ENCODE measurements at places on chromosomes 5 and 9.

GRCh38 chr9:22913026-22913425, 466.4 kb downstream of the DMRTA1 start:
- no peak for DNase-seq

- DNase-seq = no peak
These were observed 10.8 kb downstream of the SLC9A3 start for GRCh38 chr5:513216-514100.

DNA sequence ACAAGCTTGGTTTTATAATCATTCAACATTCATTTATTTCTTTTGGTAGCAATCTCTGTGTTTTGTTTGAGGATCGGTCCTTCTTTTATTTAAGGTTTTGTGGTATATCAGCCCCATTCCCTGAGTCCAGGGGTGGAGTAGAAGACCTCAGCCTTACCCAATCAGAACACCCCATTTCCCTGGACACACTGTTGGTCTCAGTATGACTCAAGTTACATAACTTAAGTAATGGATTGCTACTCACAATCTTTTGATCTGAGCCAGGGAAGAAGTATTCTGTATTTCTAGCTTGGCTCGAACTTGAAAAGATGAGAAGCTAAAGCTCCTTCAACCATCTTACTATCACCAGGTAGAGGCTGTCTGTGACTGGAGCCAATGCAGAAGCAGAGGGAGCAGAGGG, 175.2 kb upstream of the HAPLN1 start:
- no peak for DNase-seq

DNA sequence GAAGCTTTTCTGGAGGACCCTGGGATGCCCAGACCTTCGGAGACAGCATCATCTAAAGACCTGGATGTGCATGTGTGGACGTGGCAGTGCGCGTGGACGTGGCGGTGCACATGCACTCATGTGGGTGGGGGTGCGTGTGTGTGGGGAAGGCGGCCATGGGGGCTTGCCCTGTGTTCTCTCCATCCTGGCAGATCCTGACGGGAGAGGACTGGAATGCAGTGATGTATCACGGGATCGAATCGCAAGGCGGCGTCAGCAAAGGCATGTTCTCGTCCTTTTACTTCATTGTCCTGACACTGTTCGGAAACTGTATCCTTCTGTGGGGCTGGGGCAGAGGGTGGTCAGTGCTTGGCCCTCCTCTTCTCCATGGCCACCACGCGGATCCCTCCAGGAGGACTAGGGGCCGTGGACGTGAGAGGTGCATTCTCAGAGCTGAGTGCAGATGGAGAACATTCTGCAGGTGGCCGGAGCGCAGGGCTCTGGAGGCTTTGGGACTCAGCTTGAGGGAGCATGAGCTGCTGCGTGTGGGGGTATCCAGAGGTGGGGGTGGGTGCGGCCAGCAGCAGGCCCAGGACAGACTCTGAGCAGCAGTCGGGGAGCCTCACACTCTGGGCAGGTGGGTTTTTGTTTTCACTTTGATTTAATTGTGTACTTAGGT, 129.1 kb downstream of the CACNA1B start:
- DNase-seq = no peak

- DNase-seq = no peak
These were observed 65.4 kb downstream of the PRRC1 start for GRCh38 chr5:127582773-127583370.

GRCh38 chr5:178396796-178397720, 164.5 kb upstream of the PHYKPL start:
- no peak for DNase-seq

DNA sequence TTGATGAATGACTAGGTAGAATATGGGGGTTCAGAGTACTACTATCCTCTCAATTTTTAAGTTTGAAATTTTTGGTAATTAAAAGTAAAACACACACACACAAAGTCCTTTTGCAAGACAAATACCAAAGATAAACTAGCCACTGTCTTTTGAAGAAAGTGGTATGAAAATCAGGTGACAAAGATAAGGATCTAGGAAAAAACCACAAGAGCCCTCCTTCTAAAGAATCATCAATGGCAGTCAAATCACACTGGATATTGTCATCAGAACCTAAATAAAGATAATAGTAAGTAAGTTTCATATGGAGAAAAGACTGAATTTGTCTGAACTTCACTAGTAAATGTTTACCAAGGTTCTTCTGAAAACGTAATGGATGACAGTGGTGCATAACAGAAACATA, 30.5 kb upstream of the HK3 start:
- no peak for DNase-seq

DNA sequence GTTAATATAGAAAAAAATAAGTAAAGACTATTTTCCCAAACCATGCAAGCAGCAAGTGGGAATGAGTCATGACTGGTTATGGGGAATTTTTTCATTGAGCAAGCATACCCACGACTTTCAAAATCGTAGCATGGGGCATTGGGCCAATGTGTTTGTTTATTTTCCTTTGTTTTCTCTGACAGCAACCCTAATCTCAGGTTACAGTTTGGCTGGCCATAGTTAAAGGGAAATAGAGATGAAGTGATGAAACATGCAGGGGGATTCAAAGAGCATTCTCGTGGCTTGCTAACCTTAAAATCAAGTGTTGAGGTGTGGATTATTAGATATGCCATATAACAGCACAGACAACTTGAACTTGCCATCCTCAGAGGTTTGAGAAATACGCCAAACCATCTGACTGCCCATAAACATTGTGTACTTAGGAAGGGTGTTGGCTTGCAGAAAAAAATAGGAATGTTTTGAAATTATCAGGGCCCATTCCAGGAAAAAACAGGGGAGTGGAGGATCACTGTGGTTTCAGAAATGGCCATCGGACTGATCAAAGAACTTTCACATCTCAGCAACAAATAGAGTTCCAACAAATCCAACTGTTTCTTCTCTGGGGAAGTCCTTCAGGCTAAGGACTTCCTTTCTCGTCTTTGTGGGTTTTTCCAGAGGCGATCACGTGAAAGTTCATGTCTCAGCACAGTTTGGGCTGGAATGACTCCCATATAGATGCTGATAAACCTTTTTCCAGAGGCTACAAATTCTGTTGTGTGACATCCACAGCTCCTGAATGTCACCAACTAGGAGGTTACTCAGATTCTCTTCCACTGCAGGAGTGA, 259.1 kb downstream of the SYK start:
- DNase-seq = no peak

- peak; percentile 28 for DNase-seq
These were observed 9.4 kb upstream of the NDST1 start for GRCh38 chr5:150498501-150498900.

GRCh38 chr5:6365977-6366590, 12.3 kb downstream of the MED10 start:
- DNase-seq = no peak

DNA sequence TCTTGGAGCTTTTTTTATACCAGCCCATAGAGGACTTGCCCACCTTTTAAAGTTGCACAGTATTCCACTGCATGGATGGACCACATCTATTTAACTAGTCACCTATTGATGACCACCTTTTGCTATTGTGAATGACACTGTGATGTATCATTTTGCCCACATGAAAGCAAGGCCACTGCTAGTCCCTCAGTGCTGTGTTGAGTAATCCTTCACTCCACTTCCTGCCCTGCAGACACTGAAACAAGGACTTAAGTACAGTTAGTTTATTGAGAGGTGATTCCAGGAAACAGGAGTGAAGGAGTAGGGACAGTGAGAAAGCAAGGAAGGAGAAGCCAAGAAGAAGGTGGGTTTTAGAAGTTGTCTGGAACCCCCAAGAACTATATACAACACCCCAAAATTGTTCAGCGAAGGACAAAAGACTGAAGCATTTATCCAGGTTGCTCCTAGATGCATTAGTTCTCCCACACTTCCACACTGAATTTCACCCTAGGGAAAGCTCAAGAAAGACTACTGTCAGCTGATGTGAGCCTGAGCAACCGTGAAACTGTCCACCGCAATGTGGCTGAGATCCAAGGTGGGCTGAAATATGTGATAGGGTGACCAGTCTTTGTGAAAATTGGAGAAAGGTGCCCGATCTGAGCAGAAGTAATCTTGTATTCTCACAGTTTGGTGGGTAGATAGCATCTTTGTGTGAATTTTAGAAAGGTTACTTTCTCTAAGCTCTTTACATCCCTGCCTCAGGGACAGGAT, 45.2 kb upstream of the ANKRD31 start:
- no peak for DNase-seq

GRCh38 chr5:171966270-171966669, 40.2 kb downstream of the FBXW11 start:
- DNase-seq = no peak

GRCh38 chr5:133358271-133358670, 254.1 kb downstream of the FSTL4 start:
- no peak for DNase-seq

DNA sequence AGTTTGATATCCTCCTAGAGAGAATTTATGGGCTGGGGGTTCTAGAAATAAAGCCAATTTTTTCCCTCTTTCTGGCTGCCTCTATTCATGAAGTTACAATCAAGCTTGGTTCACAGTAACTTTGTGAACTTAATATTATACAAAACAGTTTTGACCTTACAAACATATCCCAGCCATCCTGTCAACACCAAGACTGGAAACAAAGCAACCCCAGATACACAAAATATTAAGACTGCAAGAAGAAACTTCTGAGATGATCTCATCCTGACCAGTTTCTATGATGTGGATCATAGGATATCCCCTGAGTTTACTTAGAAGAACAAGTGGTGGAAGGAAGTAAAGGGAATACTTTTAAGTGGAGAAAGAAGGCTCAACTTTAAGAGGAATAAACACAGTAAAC, 28.3 kb upstream of the CER1 start:
- DNase-seq = no peak

- no peak for DNase-seq
These were observed 589.2 kb upstream of the KLF4 start for GRCh38 chr9:108078811-108079210.

GRCh38 chr5:137236252-137236651, 262.9 kb downstream of the SPOCK1 start:
- no peak for DNase-seq

- no peak for DNase-seq
These were observed 28.8 kb upstream of the PLIN2 start for GRCh38 chr9:19156026-19156474.

- DNase-seq = no peak
These were observed 407.2 kb upstream of the SGCD start for GRCh38 chr5:155919725-155920124.

DNA sequence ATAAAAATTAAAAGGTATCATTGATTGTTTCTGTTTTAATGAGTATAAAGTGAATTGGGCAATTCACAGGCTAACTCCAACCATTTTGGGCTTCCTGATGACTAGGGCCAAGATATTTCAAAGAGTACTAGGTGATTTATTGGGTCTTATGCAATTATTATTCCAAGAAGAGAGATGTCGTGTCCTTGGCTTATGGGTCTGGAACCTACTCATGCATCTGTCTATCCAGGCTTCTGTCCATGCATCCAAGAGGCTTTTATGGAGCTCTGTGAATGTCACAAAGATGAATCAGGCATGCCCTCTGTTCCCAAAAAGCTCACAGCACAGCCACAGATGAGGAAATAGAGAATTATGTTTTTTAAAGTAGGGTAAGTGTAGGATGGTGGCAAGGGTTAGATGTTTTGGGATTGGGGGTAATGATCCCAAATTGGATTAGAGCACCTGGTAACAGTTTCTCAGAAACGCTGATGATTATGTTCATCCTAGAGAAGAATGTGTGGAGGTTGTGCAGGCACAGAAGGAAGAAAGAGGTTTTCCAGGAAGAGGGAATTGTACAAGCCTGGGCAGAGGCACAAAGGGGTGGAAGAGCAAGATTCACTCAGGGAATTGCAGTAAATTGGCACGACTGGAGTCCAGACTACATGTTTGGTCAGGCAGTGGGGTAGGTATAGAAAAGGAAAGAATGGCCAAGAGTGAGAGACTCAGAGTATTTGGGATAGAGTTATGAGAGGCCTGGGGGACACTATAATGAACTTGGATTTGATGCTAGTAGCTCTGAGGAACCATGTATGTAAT, 83.0 kb upstream of the TNC start:
- DNase-seq = no peak

DNA sequence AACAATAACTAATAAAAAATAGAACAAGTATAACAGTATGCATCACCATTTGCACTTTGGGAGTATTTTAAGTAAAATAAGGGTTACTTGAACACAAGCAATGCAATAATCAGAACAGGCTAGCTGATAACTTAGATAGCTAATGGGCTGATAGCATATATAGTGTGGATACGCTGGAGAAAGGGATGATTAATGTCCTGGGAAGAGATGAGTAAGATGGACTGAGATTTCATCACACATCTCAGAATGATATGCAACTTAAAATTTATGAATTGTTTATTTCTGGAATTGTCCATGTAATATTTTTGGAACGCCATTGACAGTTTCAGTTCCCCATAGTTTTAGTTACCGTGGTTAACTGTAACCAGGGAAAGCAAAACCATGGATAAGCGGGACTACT, 173.6 kb downstream of the ISL1 start:
- no peak for DNase-seq

DNA sequence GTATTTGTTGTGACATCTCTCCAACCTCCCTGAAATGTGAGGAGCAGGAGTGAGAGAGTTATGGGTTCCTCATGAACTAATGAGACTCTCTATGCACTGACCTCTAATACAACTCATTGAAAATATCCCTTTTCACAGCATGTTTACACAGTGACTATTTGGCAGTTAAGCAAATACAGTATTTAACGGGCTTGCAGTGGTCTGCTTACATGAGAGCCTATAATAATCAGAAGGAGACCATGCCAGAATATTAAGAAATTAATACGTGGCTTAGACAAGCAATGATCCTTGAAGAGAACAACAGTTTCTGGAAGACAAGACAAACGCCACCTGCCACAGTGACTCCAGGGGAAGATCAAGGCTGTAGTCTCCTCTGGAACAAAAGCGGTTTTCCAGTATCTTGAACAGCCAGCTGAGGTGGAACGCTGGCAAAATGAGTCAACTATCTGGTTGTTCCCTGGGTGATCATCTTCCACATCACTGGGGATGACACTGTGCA, 424.5 kb downstream of the DMAC1 start:
- no peak for DNase-seq

GRCh38 chr5:160311491-160312133, 752 bp downstream of the CCNJL start:
- DNase-seq = no peak

- no peak for DNase-seq
These were observed 20.1 kb upstream of the HSPA9 start for GRCh38 chr5:138595180-138595795.

DNA sequence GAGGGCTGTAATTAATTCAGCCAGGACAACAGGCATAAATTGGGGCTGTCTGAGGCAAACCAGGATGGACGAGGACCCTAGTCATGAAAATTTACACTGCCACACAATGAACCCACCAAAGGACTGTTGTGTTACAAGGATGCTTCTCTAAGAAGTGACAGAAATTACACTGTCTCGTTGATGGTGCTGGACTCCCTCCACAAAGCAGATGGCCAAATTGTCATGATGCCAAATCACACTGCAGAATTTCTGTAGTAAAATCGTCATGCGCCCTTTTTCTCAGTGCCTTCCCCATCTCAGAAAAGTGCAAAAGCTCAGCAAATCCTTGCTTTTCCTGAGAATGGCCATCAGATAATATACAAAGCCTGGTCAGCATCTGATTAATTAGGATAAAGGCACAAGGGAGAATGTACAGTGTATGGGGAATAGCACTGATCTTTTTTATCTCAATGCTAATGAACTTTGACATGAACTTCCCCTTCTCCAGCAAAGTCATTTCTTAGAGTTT, 545.8 kb downstream of the CSNK1G3 start:
- no peak for DNase-seq

- DNase-seq = no peak
These were observed 11.3 kb downstream of the TLR4 start for GRCh38 chr9:117715411-117715989.

Measured in substantia nigra (tissue), 51 donors.